Subcutaneous preadipocyte (primary cell): ENCODE measurements at places on chromosomes 5 and 9. TPM values are rescaled to one million over a fixed set of nuclear protein-coding genes. Genes with fewer than 3 reads are reported as not detected.

The CFAP77 gene
- total RNA-seq: not detected in 2 replicates

The F2RL1 gene
- total RNA-seq: 2.9 and 3.1 TPM in 2 replicates

The PCDHA3 gene
- under 0.01 TPM in 2 replicates for total RNA-seq

The PDCD1LG2 gene
- total RNA-seq: 4.4 and 8.2 TPM in 2 replicates

The ZFP37 gene
- 0.73 and 1.6 TPM in 2 replicates for total RNA-seq

The SPAAR gene
- 0.20 and 0.37 TPM in 2 replicates for total RNA-seq

The SLCO6A1 gene
- total RNA-seq: not detected in 2 replicates

The FRMPD1 gene
- under 0.01 TPM in 1 of 2 replicates, not detected in the other for total RNA-seq
